ENCODE measurements at places on chromosomes 4 and X.

DNA sequence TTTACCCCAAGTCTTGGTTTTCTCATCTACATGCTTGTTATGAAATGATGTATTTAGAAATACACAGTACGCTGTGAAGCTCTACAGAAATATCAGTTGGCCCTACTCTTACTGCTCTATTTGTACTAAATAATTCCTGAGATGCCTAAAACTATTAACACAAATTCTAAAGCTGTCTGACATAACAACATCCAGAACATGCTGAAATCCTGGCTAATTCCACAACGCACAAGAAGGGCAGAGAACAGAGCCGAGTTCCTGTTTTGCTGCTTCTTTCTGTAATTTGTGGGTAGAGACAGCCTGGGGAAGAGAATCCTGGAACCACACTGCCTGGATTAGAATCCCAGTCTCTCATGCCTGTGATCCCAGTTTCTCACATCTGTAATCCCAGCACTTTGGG is 59.0 kb downstream of the ZNF827 start:
- DNase-seq, result no peak

DNA sequence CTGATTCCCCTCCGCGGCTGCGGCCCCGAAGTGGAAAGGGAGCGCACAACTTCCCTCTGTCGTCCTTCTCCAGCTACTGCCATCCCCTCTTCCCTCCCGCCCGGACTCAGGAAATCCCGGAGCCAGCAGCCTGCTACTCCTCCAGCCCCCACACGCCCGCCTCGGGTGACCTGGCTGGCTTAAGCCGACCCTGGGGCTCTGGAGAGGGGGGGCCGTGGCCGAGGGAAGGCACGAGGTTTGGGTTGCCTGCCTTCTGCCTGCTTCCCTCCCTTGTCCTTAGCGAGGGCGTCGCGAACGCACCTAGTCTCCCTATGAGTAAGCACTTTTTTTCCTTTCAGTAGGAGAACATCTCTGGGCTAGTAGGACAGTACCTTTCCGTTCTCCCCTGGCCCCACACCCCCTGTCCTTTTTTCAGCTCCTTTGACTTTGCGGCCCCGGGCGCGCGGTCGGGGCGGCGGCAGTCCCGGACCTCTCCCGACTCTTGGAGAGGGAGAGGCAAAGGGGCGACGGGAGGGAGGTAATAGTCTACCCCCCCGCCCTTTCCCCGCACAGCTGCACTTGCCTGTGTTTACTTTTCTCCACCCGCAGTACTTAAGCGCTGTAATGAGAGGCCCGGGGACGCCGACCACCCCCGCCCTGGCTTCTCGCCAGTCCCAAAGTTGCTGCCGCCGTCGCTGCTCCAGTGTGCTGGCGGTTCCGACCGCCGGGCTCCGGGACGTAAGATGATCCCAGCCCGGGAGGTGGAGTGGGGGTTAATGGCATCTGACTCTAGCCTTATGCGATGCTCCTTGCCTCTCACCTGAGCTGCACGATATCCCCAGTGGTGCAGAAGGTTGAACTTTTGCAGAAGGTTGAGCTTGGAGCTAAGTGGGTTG is 868 bp downstream of the PLS3 start:
- no peak for DNase-seq

DNA sequence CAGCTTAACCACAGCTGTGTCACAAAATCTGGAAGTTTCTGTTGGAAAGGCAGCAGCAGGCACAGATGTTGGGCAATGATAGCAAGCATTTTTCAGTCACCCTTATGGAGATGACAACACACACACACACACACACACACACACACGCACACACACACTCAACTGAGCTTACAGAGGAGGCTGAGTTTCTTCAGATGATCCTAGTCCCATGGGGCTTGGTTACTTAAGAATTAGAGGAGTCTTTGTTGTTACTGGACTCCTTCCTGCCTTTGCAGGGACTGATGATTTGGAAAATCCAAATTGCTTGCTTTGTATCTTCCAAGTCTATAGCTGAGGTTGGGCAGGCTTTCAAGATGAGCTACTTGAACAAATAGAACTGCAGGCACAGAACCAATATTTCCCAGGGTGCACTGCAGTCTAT is 740.1 kb upstream of the PITX2 start:
- DNase-seq, result no peak

- DNase-seq, result no peak
These were observed 586.7 kb downstream of the GBA3 start for GRCh38 chr4:23279377-23279986.

- DNase-seq, result no peak
These were observed 25.5 kb downstream of the HPGD start for GRCh38 chr4:174496631-174497432.

DNA sequence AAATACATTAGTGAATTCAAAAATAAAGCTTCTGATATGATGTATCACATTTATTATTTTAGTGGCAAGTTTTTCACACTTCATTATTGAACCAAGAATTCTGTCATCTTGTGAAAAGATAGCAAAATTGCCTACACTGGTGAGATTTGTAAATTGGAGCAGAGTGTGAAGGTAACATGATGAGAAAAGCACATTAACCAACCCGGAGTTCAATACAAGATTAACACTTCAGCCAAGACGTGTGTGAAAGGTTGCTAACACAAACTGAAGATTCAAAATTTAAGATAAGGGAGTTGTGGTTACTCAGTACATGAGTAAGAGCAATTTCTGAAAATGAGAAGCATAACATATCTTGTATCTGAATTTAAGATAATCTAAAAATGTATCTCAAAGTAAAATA is 346.7 kb downstream of the PDHA2 start:
- DNase-seq, result no peak

- peak; percentile 72 for DNase-seq
These were observed 57.6 kb upstream of the RAP1GDS1 start for GRCh38 chr4:98203332-98204235.

DNA sequence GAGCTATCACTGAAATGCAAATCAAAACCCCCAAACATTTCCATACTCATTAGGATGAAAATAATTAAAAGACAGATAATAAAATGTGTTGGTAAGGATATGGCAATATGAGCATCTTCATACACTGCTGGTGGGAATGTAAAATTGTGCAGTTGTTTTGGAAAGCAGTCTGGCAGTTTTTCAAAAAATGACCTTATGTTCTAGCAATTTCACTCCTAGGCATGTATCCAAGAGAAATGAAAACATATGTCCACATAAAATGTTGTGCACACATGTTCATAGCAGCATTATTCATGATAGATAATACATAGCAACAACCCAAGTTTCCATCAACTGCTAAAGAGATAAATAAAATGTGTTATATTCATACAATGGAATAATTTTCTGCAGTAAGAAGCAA is 14.8 kb upstream of the GPRASP2 start:
- DNase-seq, result no peak

GRCh38 chr4:189785257-189785656 is 155.4 kb upstream of the FRG1 start:
- DNase-seq, result no peak

GRCh38 chrX:118855681-118856310 is 32.2 kb downstream of the ZCCHC12 start:
- DNase-seq, result no peak

DNA sequence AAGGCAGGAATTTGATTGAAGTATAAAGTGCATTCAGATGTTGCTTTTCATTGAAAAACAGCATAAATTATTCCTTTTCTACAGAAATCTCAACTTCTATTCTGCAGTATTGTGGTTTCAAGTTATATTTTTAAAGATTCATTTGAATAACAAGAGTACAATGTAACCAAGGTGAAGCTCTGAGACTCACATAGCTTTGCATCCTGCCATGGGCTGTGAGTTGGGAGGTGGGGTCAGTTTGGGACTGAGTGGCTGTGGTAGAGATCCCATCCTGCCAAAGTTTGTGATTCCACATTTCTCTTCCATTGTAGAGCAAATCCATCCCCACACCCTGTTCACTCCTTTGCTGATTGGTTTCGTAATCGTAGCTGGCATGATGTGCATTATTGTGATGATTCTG is 69.2 kb downstream of the KIT start:
- no peak for DNase-seq

DNA sequence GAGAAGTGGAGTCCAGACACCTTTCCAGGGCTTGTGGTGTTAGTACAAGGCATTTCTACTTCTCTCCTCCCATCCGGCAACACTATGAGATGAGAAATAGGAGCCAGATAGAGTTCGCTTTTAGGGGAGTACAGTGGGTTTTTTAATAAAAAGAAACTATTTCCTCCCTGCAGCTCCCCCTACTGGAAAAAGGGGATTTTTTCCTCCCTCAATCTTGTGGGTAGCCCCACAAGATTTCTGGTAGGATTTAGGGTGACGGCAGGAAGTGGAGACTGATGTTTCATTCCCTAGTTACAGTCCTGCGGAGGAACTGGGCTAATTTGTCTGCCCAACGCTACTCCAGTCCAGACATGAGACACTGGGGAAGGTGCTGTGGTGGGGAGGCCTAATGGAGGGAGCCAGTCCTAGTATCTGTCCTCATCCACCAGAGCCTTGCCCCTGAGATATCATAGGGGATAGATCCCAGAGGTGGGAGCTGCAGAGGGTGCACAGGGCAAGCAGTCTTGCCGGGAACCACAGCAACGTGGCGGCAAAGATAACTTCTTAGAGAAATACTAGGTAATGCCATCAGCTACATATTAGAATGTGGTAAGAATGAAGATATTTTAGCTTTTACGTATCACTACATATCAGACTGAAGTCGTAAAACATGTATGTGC is 45.5 kb upstream of the PRKG2 start:
- peak; percentile 41 for DNase-seq

DNA sequence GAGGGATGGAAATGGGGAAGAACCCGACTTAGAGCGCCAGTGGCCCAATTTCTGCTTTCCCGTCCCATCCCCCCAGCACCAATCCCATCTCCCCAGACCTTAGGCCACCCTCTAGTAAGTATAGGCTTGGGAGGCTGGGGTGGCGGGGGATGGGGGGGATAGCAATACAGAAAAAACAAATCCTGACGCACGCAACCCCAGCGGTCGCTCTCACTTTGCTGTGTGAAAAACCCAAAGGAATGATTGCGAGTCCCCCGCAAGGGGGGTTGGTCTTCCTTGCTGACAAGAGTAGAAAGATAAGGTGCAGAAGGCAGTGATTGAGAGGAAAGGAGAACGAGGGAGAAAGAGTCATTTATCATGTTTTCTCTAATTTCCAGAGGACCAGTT is 863 bp downstream of the CPE start:
- DNase-seq, result no peak

DNA sequence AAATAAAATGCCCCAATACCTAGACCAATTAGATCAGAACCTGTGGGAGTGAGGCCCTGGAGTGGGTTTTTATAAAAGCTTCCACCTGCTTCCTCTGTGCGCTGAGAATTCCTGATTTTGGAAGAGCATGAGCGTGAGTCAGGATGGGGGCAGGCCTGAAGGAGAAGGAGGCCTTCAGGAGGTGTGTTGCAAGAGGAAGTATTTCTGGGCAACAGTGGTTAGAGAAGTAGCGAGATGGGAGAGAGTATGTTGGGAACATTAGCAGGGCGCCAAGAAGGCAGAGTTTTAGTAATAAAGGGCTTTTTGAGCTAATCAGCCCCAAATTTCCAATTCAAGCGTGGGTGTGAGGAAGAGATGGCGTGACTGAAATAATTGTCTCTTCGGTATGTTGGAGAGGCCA is 349.8 kb downstream of the UNC5C start:
- no peak for DNase-seq

DNA sequence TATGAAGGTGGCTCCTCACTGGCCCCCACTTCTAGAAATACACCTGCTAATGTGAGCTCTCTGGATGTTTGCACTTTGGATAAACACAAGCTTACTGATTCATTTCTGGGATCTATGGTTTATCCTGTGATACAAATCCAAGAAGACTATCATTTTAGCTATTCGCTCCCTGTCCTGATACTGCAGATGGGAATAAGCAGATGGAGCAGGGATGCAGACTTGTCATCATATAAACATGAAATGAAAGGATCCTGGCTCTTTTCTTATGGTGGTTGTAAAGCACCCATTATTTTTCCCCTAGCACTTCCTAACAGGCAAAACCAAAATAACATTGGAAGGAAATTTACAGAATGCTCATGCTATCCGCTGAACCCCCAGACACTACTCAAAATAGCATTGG is 162.9 kb upstream of the NOCT start:
- no peak for DNase-seq

DNA sequence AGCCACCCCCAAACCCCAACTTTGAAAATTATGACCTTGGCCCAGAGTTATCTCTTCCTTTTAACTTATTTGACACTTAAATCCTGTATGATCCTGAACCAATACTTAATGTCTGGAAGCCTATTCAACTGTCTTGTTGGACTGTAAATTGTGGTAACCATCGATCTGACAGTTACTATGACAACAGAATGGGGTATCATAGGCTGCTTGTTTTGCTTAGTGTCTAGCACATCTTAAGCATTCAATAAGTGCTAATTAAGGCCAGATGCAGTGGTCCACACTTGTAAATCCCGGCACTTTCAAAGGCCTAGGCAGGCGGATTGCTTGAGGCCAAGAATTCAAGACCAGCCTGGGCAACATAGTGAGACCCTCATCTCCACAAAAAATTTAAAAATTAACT is 175.0 kb downstream of the APBB2 start:
- DNase-seq, result no peak

- no peak for DNase-seq
These were observed 122.7 kb downstream of the CBLL2 start for GRCh38 chrX:22395372-22395771.

GRCh38 chr4:44661940-44662622 is 10.7 kb upstream of the YIPF7 start:
- no peak for DNase-seq

- DNase-seq, result peak; percentile 79
These were observed 27.2 kb downstream of the BST1 start for GRCh38 chr4:15729910-15730533.
